ENCODE measurements at places on chromosomes 4 and X.

- no peak for DNase-seq
Observed at GRCh38 chr4:74751856-74752255, 42.5 kb downstream of the BTC start.

- no peak for DNase-seq
Observed at GRCh38 chrX:78333521-78333920, 6.1 kb upstream of the CYSLTR1 start.

GRCh38 chr4:153722036-153722435, 37.8 kb downstream of the RNF175 start:
- DNase-seq: no peak

GRCh38 chrX:10722851-10723250, 102.5 kb upstream of the MID1 start:
- peak; percentile 55 for DNase-seq

- DNase-seq: no peak
Observed at GRCh38 chr4:48877827-48878535, 28.6 kb downstream of the OCIAD2 start.

DNA sequence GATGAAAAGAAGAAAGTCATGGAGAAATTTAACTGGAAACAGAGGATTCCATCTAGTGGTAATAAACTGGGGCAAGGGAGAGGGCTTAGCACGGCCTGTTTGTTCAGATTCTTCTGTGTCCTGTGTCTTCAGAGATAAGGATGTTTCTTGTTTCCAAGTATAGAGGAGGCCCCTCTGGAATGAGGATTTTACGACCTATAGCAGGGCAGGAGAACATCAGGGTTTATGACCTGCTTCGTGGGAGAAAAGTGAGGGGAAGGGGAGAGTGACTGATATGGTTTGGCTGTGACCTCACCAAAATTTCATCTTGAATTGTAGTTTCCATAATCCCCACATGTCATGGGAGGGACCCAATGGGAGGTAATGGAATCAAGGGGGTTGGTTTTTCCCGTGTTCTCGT, 93.0 kb upstream of the LDB2 start:
- no peak for DNase-seq

DNA sequence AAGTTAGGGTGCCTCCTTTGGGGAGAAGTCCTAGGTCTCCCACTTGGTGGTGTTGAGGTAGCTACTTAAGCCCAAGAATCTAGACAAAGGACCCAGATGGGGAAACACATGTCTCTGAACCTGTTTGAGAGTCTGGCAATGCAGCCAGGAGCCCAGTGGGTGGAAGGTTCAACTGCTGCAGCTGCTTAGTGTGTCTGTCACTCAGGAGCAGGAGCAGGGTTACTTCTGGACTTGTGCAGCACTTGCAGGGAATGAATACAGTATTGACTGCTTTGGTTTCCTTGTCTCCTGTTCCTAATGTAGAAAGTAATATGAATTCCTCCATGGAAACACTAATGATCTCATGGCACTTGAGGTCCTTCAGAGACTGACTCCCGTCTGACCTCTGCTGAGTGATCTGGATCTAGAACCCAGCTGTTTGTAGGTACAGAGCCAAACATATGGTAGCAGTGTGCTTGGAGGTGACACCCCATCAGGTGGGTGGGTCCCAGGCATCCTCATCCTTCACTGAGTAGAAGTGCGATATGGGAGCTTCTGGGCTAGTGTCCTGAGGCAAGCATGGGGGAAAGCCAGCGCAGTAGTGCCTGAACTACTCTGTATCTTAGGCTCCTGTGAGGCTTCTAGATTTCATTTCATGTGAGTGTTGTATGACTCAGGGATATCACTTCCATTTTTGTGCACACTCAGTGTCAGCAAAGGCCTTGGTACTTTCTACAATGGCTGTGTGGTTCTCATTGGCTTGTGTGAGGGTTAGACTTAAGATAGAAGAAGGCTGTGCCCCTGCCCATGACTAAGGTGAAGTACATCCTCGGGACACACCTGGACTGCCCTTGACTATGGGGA, 85.0 kb upstream of the WDR1 start:
- DNase-seq: no peak

DNA sequence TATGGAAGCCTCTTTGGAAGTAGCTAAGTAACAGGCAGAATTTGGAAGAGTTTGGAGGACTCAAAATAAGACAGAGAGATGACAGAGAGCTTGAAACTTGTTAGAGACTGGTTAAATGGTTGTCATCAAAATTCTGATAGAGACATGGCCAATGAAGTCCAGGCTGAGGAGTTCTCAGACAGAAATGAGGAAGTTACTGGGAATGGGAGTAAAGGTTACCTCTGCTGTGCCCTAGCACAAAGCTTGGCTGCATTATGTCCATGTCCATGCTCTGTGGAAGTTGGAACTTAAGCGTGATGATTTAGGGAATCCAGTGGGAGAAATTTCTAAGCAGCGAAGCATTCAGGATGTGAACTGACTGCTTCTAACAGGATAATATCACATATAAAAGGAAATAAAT, 146.2 kb upstream of the NDST4 start:
- DNase-seq: no peak

- DNase-seq: no peak
Observed at GRCh38 chrX:12986164-12986779, 11.4 kb downstream of the TMSB4X start.

GRCh38 chrX:109720947-109721346, 12.1 kb downstream of the ACSL4 start:
- DNase-seq: no peak

- no peak for DNase-seq
Observed at GRCh38 chr4:168883513-168883912, 126.5 kb downstream of the CBR4 start.

DNA sequence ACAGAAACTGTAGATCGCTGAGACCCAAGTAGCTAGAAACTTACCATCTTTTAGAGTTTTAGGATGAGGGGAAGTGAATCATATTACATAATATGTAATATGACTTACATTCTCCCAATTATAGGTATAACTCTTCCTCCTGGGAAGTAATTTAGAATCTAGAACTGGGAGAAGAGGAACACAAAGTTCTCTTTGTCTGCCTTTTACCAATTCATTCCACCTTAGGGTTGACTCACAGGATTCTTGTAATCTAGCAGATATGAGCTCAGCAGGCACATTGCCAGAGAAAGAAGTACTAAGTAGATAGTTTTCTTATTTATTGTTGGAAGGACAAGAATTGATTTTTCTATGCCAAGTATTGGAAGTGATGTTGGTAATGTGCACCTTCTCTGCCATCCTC, 58.0 kb upstream of the CCSER1 start:
- no peak for DNase-seq

DNA sequence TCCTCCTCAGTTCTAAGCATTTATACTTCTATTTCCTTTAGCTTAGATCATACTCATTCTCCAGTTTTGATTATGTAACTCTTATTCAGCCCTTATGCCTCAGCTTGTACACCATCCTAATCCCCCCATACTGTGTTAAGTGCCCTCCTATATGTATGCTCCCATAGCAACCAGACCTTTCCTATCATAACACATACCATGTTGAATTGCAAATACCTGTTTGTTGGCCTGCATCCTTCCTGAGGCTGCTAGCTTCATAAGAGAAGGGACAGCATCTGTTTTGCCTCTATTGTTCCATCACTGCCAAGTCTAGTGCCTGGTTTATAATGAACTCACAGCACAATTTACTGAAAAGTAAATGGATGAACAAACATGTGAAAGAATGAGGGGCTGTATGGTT, 443.7 kb downstream of the CENPC start:
- no peak for DNase-seq

DNA sequence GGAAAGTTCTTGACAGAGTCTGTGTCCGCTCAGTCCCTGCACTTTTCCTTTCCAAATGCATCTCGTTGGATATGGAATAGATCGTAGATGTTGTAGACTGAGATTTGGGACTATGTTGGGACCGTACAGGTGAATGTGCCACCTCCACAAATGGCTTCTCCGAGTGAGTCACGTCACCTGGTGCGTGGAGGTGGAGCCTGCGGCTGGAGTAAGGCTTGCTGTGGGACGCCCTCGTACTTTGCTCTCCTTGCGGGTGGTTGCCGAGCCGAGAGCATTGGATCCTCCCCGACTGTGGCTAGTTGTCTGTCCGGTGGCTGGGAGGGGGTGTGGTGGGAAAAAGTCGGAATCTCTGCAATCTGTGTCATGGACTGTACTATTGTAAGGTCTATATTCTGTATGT, 60.5 kb downstream of the NELFA start:
- DNase-seq: no peak

GRCh38 chrX:132004728-132005127, 18.4 kb upstream of the STK26 start:
- DNase-seq: no peak

DNA sequence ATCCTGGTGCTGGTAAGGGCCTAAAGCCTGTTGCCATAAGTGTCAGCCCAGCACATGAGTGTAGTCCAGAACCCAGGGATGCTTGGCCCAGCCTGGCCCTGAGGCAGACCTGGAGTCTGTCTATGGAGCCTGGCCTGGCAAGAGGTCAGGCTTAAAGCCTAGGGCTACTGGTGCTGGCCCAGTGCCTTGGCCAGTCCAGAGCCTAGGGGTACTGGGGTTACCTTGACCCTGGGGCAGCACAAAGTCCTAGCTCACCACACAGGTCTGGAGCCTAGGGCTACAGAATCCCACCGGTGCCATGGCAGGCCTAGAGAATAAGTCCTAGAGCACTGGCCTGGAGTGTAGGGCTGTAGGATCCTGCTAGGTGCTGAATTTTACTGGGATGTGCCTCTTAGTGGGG, 393.8 kb downstream of the MAGEE1 start:
- DNase-seq: no peak

GRCh38 chr4:32824336-32824735, 2104.2 kb downstream of the PCDH7 start:
- DNase-seq: no peak

GRCh38 chr4:94545296-94545695, 93.6 kb downstream of the PDLIM5 start:
- DNase-seq: no peak

DNA sequence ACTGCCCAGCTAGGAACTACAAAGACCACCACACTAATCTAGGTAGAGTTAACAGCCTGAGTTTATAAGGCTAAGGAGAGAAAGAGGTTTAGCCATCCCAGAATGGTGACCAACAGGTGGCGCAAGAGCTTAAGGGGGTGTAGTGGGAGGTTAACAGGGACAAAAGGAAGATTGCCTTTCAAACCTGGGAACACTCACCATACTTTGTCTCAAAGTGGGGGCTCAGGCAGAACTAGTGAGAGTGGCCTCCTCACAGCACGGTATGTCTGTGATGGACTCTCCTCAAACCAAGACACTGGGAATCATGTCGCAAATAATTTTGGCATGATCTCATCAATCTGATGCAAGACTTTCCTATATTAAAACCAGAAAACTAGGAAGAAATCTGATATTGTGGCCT, 23.4 kb downstream of the CCNI start:
- DNase-seq: peak; percentile 80

- DNase-seq: no peak
Observed at GRCh38 chrX:149570668-149571067, 16.6 kb downstream of the MAGEA9B start.

DNA sequence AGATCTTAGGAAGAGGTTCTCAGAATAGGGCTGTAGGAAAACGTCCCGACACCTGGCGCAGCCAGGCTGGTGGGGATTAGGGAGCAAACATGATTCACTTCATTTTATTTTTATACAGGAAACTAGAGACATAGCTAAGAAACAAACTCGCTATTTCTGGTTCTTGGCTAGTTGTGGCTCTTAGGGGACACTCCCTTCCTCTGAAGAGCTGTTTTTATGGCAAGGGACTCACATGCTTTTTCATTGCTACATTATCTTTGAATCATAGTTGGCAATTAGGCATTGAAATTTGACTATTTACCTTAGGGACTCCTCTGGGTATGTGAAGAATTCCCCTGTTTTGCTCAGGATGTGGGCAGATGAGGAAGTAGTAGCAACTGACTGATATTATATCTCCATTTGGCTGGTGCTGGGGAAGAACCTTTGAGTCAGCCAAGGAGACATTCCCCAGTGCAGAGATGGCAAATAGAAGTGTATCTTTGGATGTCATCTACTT, 174.5 kb downstream of the SMIM20 start:
- DNase-seq: no peak

- no peak for DNase-seq
Observed at GRCh38 chr4:123361195-123361861, 35.3 kb upstream of the SPRY1 start.

DNA sequence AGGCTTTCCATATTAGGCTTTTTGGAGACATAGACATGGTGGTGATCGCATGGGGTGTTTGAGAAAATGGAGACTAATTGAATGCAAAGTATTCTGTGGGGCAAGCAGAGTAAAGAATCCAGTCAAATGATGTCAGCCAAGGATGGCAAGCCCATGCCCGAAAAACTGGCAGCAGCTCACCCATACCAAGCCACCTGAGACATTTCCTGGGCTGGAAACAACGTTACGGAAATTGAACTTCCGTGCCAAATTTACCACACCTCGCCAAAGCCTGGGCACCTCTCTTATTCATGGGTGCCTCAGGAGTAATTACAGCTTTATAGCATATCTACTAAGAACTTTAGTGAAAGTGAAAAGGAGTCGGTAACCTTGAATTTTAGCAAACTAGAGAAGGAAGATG, 166.4 kb downstream of the CBR4 start:
- DNase-seq: no peak

DNA sequence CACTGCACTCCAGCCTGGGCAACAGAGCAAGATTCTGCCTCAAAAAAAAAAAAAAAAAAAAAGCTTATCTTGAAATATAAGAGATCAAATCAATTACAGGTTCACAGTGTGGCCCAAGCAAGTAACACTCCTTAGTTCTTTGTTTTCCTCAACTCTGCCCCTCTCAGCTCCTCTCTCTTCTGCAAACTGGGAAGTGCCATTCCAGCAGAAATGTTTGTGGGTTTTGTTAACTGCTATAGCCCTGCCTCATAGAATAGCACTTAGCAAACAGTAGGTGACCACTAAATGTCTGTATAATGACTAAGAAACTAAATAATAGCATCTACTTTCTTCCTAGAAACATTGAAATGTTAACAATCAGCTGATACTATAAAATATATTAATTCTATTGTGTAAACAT, 160.0 kb upstream of the NAP1L5 start:
- DNase-seq: no peak

DNA sequence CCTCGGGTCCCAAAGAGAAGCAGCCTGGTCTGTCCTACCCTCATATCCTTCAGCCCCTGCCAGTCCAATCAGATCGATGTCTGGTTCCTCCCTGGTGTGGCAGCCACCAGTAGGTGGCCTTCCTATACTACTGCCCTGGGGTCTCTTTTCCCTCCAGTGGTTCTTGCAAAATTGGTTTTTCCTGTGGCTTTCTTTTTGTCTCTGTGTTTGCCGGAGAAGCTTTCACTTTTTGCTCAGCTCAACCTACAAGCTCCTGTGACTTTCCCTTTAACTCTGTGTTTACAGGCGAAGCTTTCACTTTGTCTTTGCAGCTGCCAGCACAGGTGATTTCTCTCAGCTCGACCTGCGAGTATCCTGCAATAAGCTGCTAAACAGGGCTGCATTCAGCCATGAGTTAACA, 46.8 kb downstream of the UGT2A3 start:
- no peak for DNase-seq

Measured in stimulated activated CD8-positive, alpha-beta memory T cell treated with anti-CD3 and anti-CD28 coated beads, Interleukin-4, amount 100 ng/mL, for 48 hours (primary cell).